ENCODE measurements at places on chromosomes 7 and 10. TPM values are rescaled to one million over a fixed set of nuclear protein-coding genes. Genes with fewer than 3 reads are reported as not detected.

- no peaks in the 10 kb centered on the region for H3K4me1 ChIP-seq
- H3K36me3 ChIP-seq, result no peaks in the 10 kb centered on the region
- no peak overlapping the region for H3K4me3 ChIP-seq
- no peak for DNase-seq
- no peak overlapping the region for H3K27ac ChIP-seq
These were observed 48.7 kb downstream of the ANK3 start for GRCh38 chr10:60340973-60341372.

CYP17A1 gene
- total RNA-seq, result not detected

IFIT1B gene
- not detected for total RNA-seq

DNA sequence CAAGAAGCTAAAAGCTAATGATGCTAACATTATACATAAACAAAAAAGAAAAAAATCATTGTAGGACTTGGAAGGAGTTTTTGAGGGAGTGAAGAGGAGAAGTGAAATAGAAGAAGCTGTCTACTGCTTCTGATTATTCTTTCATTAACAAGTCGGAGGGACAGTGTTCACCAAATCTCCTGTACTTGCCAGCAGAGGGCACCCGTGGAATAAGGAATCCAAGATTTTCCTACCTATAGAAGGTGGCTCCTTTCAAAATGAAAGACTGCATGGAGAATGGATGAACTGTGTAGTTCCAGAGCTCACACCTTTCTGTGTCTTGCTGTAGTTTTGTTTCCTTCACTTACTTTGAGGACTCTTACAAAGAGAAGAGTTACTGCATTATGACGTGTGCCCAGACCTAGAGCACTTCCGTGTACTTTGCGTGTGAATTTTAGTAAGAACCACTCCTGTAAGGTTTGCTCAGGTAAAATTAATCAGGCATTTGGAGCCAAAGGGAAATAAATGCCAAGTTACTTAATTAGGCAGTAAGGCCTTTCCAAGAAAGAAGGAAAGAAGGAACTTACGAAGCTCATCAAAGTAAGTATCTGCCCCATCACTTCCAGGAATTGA lies 145.1 kb downstream of the SEMA3D start:
- DNase-seq, result peak; percentile 89
- H3K27ac ChIP-seq, result no peak overlapping the region
- peaks cover 4% of the 10 kb centered on the region for H3K4me1 ChIP-seq
- H3K4me3 ChIP-seq, result peak overlapping the region; percentile 4
- H3K36me3 ChIP-seq, result no peaks in the 10 kb centered on the region

ZNF117 gene
- total RNA-seq, result 15.6 TPM

ANKRD2 gene
- total RNA-seq, result not detected

DNA sequence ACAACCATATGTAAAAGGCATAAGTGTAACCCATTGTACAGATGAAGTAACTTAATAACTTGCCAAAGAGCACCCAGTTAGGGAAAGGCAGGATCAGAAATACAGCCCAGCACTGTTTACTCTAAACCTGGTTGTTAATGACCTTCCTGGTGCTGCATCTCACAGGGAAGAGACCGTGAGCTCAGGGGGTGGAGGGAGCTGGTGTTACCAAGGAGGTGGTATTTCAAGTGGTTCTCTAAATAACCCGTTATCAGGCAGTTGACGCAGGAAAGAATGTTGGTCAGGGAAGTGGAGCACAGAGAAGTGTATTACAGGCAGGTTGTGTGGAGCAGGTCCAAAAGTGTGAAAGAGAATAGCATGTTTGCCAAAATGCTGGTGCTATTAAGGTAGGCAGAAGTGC lies 4.4 kb upstream of the ST7 start:
- H3K27ac ChIP-seq, result no peak overlapping the region
- DNase-seq, result peak; percentile 26
- H3K36me3 ChIP-seq, result no peaks in the 10 kb centered on the region
- no peaks in the 10 kb centered on the region for H3K27me3 ChIP-seq

DNA sequence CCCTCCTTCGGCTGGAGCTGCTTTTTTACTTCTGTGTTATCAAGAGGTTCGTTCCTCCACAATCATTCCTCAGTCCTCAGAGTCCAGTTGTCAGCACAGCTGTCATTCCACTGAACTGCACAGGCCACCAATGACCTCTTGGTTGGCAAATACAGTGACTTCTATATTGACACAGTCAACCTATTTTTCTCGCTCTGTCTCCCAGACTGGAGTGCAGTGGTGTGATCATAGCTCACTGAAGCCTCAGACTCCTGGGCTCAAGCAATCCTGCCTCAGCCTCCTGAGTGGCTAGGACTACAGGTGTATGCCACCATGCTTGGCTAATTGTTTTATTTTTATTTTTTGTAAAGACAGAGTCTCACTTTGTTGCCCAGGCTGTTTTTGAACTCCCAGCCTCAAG lies 27.7 kb downstream of the CRCP start:
- H3K4me1 ChIP-seq, result peaks cover 55% of the 10 kb centered on the region
- H3K36me3 ChIP-seq, result peaks cover 78% of the 10 kb centered on the region
- no peaks in the 10 kb centered on the region for H3K27me3 ChIP-seq
- H3K4me3 ChIP-seq, result no peak overlapping the region
- no peak for DNase-seq

MSS51 gene
- 6.1 TPM for total RNA-seq

WDR91 gene
- total RNA-seq, result 33.5 TPM

- no peaks in the 10 kb centered on the region for H3K27me3 ChIP-seq
- H3K27ac ChIP-seq, result no peak overlapping the region
- H3K36me3 ChIP-seq, result no peaks in the 10 kb centered on the region
- H3K4me1 ChIP-seq, result no peaks in the 10 kb centered on the region
- H3K4me3 ChIP-seq, result no peak overlapping the region
These were observed 69.5 kb upstream of the CDK13 start for GRCh38 chr7:39880556-39880955.

- H3K4me3 ChIP-seq, result no peak overlapping the region
- peak; percentile 55 for DNase-seq
- H3K27me3 ChIP-seq, result no peaks in the 10 kb centered on the region
- H3K36me3 ChIP-seq, result no peaks in the 10 kb centered on the region
- no peak overlapping the region for H3K27ac ChIP-seq
- no peaks in the 10 kb centered on the region for H3K4me1 ChIP-seq
These were observed 48.5 kb downstream of the NXPH1 start for GRCh38 chr7:8481752-8482446.

DNA sequence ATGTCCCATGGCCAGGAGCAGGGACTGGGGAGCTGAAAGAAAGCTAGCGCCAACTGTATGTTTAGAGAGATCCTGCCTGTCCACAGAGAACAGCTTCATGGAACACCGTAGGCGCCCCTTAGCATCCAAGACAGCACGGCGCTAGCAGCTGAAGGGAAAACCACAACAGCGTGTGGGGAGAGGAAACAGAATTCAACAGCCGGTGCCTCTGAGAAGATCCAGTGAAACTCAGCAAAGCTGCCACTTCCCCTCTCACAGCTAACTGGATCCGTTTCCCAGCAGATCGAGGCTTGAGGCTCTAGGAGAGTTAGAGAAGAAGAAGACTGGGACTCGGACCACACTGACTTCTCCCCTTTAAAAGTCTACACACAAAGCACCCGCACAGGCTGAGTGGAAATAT lies 145.0 kb downstream of the MAD1L1 start:
- DNase-seq, result no peak
- no peaks in the 10 kb centered on the region for H3K4me1 ChIP-seq
- no peaks in the 10 kb centered on the region for H3K36me3 ChIP-seq
- H3K27me3 ChIP-seq, result no peaks in the 10 kb centered on the region

GRCh38 chr7:21054427-21055112 lies 267.9 kb upstream of the SP8 start:
- no peak for DNase-seq
- no peak overlapping the region for H3K27ac ChIP-seq
- no peaks in the 10 kb centered on the region for H3K27me3 ChIP-seq
- H3K4me3 ChIP-seq, result no peak overlapping the region
- H3K4me1 ChIP-seq, result no peaks in the 10 kb centered on the region
- H3K36me3 ChIP-seq, result no peaks in the 10 kb centered on the region

DNA sequence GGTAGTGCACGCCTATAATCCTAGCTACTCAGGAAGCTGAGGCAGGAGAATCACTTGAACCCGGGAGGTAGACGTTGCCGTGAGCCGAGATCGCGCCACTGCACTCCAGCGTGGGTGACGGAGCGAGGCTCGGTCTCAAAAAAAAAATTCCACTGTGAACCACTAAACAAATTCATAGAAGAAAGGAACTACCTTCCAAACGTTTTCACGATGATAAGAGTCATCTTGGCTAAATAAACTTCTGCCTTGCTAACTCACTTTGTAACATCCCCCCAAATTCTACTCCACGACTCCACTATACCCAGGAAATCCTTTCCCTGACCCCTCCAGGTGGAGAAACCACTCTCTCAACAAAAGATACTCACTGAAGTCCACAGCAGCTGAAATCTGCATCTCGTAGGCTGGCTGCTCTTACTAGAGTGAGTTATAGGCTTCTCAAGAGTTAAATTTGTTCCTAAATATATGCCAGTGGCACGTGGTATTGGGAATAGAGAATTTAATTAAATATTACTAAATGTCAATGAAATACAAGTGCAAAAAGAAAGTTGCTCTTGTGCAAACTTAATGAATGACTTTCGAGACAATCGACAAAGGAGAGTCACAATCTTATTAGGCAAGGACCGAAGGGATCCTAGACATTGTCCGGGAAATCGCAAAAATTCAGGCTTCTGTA lies 1.6 kb upstream of the GTF2I start:
- H3K4me1 ChIP-seq, result peaks cover 29% of the 10 kb centered on the region
- peak; percentile 23 for DNase-seq
- H3K4me3 ChIP-seq, result peak overlapping the region; percentile 100
- H3K36me3 ChIP-seq, result no peaks in the 10 kb centered on the region
- H3K27me3 ChIP-seq, result no peaks in the 10 kb centered on the region

- no peaks in the 10 kb centered on the region for H3K4me1 ChIP-seq
- no peak overlapping the region for H3K27ac ChIP-seq
- H3K4me3 ChIP-seq, result no peak overlapping the region
- H3K27me3 ChIP-seq, result no peaks in the 10 kb centered on the region
- DNase-seq, result no peak
- H3K36me3 ChIP-seq, result no peaks in the 10 kb centered on the region
These were observed 399.7 kb upstream of the ETV1 start for GRCh38 chr7:14389181-14389591.
